Activated CD4-positive, alpha-beta memory T cell treated with anti-CD3 and anti-CD28 coated beads for 36 hours (primary cell): ENCODE measurements at places on chromosomes 13 and 19. TPM values are rescaled to one million over a fixed set of nuclear protein-coding genes. Genes with fewer than 3 reads are reported as not detected.

Gene ATP4B
- not detected for total RNA-seq

DNA sequence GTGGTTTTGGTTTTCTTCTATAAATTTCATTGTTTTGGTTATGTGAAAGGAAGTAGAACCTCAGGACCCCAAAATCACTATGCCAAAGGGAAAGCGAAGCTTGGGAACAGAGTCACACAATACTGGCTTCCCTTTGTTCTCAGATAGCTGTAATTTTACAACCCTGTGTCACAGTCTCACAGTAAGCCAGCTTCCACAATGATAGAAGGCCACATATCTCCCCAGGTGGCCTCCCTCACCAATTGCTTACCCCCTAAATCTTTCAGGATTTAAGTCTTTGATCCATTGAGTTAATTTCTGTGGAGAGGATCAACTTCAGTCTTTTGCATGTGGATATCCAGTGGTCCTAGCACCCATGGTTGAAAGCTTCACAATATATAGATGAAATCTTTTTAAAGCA is 58.7 kb downstream of the SLC15A1 start:
- no peaks in the 10 kb centered on the region for H3K4me1 ChIP-seq
- no peak overlapping the region for H3K4me3 ChIP-seq
- no peak overlapping the region for H3K27ac ChIP-seq
- peaks cover 7% of the 10 kb centered on the region for H3K27me3 ChIP-seq
- no peak for DNase-seq

- H3K36me3 ChIP-seq = peaks cover 7% of the 10 kb centered on the region
- peaks cover 35% of the 10 kb centered on the region for H3K4me1 ChIP-seq
- no peaks in the 10 kb centered on the region for H3K27me3 ChIP-seq
- DNase-seq = no peak
- no peak overlapping the region for H3K4me3 ChIP-seq
Measured at GRCh38 chr19:47613165-47614020, 4.5 kb downstream of the BICRA start.

GRCh38 chr19:44820648-44821609 is 12.0 kb downstream of the BCAM start:
- no peaks in the 10 kb centered on the region for H3K27me3 ChIP-seq
- no peak overlapping the region for H3K27ac ChIP-seq
- H3K36me3 ChIP-seq = no peaks in the 10 kb centered on the region
- H3K4me3 ChIP-seq = no peak overlapping the region
- DNase-seq = no peak
- no peaks in the 10 kb centered on the region for H3K4me1 ChIP-seq

- DNase-seq = no peak
- no peaks in the 10 kb centered on the region for H3K4me1 ChIP-seq
- H3K4me3 ChIP-seq = no peak overlapping the region
- no peak overlapping the region for H3K27ac ChIP-seq
- H3K36me3 ChIP-seq = no peaks in the 10 kb centered on the region
Measured at GRCh38 chr13:20340136-20340758, 108.1 kb upstream of the GJB6 start.

DNA sequence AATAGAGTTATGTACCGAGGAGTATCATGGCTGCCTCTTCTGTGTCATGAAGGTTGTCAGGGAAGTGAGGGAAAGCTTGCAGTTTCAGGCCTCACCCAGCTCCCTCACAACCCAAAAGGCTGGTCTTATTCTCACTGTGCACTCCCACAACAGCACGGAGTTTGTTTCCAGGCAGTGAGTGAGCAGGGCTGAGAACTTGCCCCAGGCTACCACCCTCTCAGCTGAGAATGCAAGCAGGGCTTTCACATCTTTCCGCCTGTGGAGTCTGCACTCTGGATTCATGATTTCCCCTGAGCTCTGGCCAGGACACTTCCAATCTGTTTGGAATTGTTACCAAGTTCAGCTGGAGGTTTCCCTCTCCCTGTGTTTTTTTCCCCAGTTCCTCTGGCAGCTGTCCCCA is 2284.7 kb upstream of the PCDH20 start:
- H3K27ac ChIP-seq = no peak overlapping the region
- H3K4me1 ChIP-seq = no peaks in the 10 kb centered on the region
- DNase-seq = no peak
- no peaks in the 10 kb centered on the region for H3K27me3 ChIP-seq
- no peaks in the 10 kb centered on the region for H3K36me3 ChIP-seq
